ENCODE measurements at places on chromosomes 7 and 10.

DNA sequence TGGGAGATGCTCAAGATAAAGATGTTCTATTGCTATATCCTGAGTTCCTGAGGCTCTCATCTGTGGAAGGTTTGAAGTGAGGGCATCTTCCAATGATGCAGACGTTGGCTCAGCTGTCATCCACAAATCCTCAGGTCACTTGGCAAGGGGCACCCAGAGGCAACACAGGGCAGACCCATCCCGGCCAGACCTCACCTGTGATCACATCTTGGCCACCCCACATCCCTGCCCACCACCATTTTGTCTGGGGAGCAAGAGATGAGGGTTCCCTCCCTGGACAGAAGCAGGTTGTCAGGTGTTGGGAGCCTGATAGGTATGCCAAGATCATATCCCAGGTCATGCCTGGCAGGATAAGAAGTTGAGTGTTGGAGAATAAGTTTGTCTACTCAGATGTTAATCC, 918.2 kb upstream of the ZNF722 start:
- no peak for DNase-seq

- DNase-seq, result no peak
Observed at GRCh38 chr10:97131666-97132065, 54.1 kb downstream of the SLIT1 start.

DNA sequence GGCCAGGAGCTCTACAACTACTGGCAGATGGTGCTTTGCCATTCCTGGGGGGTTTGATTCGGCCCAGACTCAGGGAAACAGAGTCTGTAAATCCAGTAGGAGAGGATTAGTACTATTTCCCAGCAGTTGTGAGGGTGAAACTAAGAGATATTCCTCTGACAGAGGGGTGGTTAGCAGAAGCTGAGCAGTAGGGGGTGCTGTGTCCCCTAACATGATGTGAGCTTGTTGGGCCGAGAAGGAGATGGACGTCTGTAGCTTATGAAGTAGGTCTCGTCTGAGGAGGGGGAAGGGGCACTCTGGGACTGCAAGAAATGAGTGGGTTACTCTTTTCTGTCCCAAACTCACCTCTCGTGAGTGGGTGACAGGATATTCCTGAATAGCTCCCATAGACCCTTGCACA, 179.2 kb upstream of the MBL2 start:
- no peak for DNase-seq

GRCh38 chr7:66687186-66687585, 53.3 kb upstream of the RABGEF1 start:
- DNase-seq, result no peak

- no peak for DNase-seq
Observed at GRCh38 chr10:99374972-99375371, 45.8 kb downstream of the CNNM1 start.

- no peak for DNase-seq
Observed at GRCh38 chr10:90174531-90174930, 473.1 kb downstream of the KIF20B start.
